ENCODE measurements at places on chromosomes 2 and 18.
A peak's percentile ranks its signal among the peaks of the same experiment; 100 is the strongest.

DNA sequence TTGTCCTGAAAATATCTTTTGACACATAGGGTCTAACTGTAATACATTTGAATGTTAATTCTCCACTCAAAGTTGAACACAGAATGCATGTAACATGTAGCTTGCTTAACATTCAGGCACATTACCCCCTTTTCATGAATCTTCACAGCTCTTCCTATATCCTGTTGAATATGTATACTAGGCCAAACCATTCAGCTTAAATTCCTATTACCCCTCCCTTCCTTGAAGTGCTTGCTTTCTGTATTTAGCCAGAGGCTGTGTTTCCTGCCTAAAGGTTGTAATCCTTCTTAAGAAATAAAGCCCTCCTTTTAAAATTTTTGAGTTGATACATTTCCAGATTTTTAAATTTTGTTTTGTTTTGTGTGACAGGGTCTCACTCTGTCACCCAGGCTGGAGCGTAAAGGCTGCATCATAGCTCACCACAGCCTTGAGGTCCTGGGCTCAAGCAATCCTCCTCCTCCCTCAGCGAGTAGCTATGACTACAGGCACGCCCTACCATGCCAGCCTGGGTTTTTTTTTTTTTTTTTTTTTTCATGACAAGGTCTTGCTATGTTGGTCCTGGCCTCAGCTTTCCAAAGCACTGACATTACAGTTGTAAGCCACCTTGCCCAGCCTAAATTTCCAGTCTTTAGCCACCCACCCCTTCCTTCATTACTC lies 357.6 kb downstream of the DSC3 start:
- no peak for DNase-seq

GRCh38 chr2:109346601-109347228 lies 217.7 kb downstream of the SH3RF3 start:
- DNase-seq: no peak

- no peak for DNase-seq
These were observed 9.3 kb downstream of the CHCHD5 start for GRCh38 chr2:112593736-112594135.

DNA sequence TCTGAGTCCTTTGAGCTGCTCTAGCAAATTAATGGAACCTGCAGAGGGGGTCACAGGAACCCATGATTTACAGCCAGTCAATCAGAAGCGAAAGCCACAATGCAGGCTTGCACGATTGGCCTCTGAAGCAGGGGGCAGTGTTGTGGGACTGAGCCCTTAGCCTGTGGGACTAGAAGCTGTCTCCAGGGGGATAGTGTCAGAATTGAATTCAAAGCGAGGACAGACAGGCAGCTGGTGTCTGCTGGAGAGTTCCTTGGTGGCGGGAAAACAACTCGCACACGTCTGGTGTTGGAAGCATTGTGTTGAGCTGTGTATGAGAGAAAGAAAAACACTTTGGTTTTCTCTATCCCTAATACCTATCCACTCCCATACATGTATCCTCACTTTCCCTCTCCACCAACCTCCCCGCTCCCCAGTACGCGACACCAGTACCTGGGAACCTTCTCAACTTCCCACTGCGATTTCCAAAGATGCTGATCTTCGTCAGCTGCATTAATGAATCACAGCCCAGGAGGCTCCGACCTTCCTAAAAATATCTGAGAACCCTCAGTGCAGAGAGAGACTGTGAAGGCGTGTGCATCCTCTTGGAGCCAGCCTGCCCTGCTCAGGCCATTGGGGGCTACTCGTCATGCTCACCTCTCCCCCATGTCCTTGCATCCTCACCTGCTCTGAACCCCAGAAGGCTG lies 88.2 kb downstream of the HS1BP3 start:
- no peak for DNase-seq

DNA sequence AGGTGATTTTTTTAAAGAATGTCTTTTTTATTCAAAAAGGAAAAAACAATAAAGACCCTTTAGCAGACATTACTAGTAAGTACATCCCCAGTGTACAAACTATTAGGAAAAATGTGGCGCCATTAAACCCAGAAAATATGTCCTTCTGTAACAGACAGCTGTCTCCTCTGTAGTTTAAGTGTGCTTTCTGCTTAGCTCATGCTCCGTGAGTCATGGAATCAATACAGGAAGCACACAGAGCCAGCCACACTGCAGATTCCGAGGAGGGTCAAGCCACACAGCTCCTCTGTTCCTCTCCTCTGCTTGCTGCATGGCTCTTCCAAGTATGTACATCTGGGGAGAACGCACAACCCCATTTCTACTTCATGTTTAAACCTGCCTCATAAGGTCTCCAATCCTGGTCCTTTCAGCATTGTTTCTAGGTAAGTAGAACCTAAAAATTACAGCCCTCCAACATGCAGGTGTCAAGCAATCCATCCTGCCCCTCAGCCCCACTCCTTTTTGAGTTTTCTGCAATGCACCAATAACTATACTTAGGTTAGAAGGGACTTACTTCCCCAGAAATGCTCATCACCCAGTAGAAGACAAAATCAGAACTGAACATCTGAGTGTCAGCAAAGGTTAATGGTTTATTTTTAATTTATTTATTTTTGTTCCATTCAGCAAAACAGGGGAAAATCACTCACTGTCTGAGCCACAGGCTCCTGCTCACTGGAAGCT lies 37.5 kb downstream of the ACVR1 start:
- DNase-seq: no peak

DNA sequence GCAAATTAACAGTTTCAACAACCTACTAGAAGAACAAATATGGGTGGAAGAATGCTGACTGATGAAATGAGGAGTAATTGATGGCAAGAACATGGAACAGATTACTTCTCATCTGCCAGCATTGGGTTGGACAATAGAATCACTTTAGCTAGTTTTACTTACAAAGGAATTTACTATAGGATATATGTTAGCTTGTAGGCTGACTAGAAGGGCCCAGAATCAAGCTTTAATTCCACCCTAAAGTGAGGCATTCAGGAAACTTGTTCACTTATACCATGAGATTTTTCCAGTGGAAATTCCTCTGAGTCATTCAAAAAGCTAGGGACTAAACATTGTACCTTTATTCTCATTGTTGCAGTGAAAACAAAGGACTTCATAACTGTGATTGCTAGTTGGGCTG lies 5.0 kb upstream of the ZSWIM2 start:
- no peak for DNase-seq

DNA sequence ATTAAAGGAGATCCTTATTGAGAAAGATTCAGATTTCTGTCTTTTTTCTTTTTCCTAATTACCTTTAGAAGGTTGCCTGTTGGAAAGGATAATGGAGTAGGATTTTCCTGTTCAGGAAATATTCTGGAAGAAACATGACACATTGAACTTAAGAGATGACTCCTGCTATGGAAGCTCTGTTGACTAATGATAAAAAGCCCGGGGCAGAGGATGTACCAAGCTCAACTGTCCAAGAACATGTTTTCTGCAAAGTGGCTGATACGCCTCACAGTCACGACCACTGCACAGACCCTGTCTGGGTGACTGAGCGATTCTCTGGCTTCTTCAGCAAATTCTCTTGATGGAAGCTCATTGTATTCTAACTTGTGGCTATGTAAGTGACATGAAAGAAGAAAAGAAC lies 86.2 kb upstream of the THOC1 start:
- DNase-seq: no peak

DNA sequence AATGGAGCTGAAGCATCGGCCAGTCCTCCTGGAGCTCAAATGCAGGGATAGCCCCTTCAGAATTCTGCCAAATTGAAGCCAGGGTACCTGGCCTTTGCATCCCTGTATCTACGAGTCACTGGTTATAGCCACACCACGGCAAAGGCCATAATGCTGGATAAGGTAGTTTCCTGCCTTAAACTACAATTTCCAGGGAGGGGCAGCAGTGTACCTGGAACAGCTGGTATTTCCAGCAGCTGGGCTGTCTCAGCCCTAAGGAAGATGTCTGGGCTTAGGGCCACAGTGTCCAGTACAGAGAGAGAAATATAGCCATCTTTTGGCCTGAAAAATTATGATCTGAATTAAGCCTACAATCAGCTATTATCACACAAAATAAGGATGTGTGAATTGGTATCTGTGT lies 180.3 kb downstream of the GCA start:
- no peak for DNase-seq

GRCh38 chr2:48852938-48853337 lies 97.4 kb upstream of the LHCGR start:
- DNase-seq: peak; percentile 65

GRCh38 chr18:47826157-47827074 lies 104.0 kb downstream of the SMAD2 start:
- DNase-seq: no peak

GRCh38 chr2:26630669-26631360 lies 10.4 kb downstream of the CIB4 start:
- peak; percentile 46 for DNase-seq

DNA sequence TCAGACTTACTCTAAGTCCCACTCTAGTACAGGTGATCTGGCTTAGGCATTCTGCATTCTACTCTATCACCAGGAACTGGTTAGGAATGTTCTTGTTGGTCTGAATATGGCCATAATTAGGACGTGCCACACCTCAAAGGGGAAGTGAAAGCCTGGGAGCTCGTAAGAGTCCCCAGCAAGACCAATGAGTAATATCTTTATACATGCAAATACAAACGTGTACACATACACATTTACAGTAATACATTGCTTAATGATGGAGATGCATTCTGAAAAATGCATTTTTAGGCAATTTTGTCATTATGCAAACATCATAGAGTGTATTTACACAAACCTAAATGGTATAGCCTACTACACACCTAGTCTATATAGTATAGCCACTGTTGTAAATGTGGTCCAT lies 19.5 kb upstream of the ERCC3 start:
- no peak for DNase-seq

- DNase-seq: no peak
These were observed 36.5 kb upstream of the CDH19 start for GRCh38 chr18:66640431-66640830.

GRCh38 chr2:150783015-150783414 lies 295.5 kb upstream of the RND3 start:
- DNase-seq: no peak

- no peak for DNase-seq
These were observed 36.1 kb downstream of the MARCO start for GRCh38 chr2:118978064-118978463.

DNA sequence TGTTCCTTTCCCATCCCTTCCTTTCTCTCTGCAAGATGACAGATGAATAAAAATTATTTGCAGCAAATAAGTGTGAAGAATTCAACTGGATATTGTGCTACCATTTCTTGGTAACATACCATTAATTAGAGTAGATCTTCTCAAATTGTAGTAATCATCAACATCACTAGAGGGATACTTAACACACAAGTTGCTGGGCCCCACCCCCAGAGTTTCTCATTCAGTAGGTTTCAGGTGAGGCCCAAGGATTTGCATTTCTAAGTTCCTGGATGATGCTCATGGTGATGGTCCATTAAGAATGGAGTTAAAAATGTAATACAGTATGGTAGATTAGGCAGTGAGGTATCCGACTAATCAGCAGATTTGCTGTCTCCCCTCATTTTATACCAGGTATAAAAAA lies 594.0 kb downstream of the ERBB4 start:
- DNase-seq: no peak

GRCh38 chr2:159046966-159047365 lies 78.5 kb downstream of the TANC1 start:
- DNase-seq: no peak

GRCh38 chr2:85828725-85829124 lies 60.1 kb downstream of the ST3GAL5 start:
- DNase-seq: no peak

GRCh38 chr2:222960126-222960525 lies 91.9 kb upstream of the KCNE4 start:
- no peak for DNase-seq

GRCh38 chr2:222794585-222795449 lies 66.0 kb upstream of the ACSL3 start:
- DNase-seq: no peak

- DNase-seq: no peak
These were observed 5.0 kb upstream of the SCLY start for GRCh38 chr2:238055841-238056240.

DNA sequence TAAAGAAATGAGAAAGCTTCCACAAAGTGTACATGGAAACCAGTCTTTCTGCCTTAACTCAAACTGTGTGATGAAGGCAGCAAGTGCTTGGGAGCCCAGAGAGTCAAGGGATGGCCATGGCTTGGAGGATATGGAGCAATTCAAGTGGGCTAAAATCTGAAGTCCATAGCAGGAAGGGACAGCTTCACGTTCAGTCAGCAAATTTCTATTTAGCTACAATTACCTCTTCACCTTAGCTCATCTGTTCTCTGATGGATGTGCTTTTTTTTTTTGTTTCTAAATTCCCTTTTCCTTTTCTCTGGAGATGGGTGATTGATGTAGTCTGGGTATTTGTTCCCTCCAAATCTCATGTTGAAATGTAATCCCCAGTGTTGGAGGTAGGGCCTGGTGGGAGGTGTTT lies 4.9 kb upstream of the IL1A start:
- DNase-seq: no peak

GRCh38 chr2:76958749-76959148 lies 563.4 kb downstream of the LRRTM4 start:
- no peak for DNase-seq

- no peak for DNase-seq
These were observed 1109.7 kb downstream of the SOCS6 start for GRCh38 chr18:71398531-71398930.

GRCh38 chr2:168798888-168799410 lies 3.5 kb upstream of the NOSTRIN start:
- DNase-seq: no peak

DNA sequence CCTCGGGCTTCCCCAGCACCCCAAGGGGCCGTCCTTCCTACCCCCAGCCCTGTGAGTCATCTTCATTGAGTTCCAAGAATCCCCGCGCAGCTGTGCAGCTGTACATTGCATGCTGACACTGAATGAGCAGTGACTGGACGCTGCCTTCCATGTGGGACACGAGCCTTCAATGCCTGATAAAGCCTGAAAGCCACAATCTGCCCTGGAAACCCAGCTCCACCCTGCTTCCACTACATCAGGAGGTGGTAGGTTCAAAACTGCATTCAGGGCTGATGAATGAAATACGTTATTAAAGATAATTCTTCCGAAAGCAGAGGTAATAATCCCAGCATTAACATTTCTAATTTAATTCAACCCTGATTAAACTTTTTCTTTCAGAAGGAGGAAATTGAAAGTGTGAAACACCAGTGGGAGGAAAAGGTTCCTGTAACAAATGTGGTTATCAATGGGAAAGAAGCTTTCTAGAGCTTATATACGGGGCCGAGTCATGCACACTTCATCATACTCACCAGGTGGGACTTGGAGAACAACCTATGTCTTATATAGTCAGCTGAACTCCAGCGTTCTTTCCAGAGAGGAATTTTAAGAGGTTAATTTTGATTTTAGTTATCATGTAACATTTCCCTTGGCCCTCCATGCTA lies 360.1 kb downstream of the LPIN1 start:
- DNase-seq: peak; percentile 94

DNA sequence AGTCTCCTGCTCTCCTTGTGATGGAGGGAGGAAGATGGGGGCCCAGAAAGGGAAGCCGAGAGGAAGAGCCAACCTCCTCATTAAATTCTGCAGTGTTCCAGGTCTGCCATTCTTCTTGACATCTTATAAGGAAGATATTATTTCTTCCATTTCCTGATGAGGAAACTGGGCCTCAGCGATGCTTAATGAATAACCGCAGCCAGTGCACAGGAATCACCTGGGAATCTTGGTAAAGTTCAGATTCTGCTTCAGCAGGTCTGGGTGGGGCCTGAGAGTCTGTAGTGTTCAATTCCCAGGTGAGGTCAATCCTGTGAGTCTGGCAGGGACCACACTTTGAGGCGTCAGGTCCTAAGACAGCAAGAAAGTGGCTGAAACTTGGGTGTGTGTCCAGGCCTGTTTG lies 17.3 kb downstream of the PCARE start:
- DNase-seq: no peak

GRCh38 chr2:111069722-111070121 lies 51.0 kb upstream of the BCL2L11 start:
- no peak for DNase-seq

- peak; percentile 65 for DNase-seq
These were observed 148.5 kb downstream of the MGAT5 start for GRCh38 chr2:134402410-134402809.
